ENCODE measurements at places on chromosomes 3 and 15.

GRCh38 chr3:71252466-71252865 is 331.1 kb downstream of the FOXP1 start:
- no peak for DNase-seq

- no peak for DNase-seq
These were observed 323.7 kb upstream of the CTNNB1 start for GRCh38 chr3:40875581-40875980.

DNA sequence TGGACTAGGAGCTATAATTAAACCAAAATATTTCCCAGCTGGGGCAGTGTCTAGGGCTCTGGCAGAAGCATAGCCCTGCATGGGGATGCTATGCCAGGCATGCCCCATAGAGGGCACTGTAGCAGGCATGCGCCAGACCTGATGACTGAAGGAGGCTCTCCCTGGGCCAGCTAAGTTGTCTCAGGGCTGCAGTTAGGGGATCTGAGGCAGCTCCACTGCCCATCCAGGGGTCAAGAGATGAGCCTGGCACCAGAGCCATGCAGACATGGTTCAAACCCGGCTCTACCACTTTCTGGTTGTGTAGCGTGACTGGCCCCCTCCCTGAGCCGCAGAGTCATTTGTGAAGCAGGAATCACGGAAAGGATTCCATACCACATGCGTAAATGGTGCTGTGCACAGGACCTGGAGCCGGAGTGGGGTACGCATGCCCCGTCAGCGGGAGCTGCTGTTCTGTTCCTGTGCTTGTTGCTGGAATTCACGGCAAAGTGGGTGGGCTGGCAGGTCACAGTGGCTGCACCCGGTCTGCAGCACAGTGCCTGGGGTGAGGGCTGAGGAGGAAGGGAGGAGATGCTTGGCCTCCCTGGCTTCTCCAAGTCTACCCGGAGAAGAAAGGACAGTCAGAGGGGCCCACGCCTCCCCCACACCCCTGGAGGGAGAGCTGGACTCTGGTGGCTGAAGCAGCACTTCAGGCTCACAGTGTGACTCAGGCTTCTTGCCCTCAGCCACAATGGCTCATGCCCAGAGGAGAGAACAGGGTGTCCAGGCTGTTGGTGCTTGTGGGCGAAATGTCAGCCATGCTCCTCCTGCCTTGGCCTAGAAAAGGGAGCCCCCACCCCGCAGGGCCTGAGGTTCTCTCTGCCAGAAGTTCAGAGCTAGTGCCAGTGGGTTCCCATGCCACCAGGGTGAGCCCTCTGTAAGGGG is 43.1 kb downstream of the DNASE1L3 start:
- DNase-seq = peak; percentile 83

DNA sequence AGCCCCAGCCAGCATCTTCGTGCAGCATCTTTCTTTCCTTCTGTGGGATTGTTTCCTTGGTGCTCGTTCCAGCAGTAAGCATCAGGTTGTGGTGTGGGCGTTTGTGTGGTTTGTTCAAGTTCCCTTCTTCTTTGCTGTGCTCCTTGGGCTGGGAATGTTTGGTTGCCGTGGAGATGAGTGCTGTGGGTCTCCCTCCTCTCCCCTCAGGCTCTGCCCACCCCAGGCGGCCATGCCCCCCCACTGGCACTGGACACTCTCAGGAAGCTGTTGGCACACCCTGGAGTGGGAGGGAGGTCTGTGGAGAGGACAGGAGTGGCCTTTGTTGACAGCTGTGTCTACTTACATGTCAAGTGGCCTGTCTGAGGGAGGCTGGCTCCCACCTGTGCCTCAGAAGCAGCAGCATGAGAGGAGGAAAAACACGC is 46.5 kb upstream of the SACM1L start:
- DNase-seq = no peak

- no peak for DNase-seq
These were observed 6.6 kb upstream of the ADGRG7 start for GRCh38 chr3:100602506-100603444.

GRCh38 chr3:172125963-172126457 is 86.6 kb downstream of the FNDC3B start:
- DNase-seq = no peak

DNA sequence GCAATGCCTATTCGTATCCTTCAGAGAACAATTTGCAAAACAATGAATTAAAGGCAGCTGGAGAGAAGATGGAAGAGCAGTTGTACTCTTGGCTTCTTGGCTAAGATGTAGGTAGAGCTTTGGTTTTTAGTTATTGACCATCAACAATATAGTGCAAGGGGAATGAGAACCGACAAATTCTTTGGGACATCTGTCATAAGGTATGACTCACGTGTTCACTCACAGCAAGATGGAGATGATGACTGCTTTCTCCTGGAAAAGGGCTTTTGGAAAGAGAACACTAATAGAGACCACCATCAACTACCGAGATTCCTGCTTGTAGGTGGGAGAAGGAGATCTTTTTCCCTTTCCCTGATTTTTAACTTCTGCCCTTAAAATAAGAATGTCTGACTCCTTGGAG is 234.9 kb downstream of the NTRK3 start:
- no peak for DNase-seq

- peak; percentile 87 for DNase-seq
These were observed at the start of gene DLEC1 for GRCh38 chr3:38039101-38039898. Gene DLEC1 (plus strand): TSS chr3:38039208. CDS start chr3:38039226, 18 bp downstream.

GRCh38 chr15:90042766-90043529 is 41.8 kb downstream of the ZNF710 start:
- DNase-seq = no peak

DNA sequence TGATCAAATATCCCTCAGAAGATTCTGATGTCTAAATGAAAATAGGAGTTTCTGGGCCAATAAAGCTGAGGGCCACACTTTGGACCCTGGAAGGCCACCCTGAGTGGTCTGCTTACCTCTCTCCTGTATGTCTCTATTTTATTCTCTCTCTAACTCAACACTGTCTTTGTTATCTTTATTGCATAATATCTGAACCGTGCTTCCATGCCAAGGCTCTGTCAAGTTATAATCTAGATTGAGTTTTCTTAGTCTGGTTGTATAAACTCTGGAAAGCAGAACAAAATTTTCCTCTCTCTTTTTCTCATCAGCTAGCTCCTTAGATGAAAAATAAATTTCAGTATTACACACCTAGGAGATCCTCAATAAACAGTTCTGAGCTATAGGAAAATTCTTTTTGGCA is 36.2 kb upstream of the ACTL6A start:
- no peak for DNase-seq

DNA sequence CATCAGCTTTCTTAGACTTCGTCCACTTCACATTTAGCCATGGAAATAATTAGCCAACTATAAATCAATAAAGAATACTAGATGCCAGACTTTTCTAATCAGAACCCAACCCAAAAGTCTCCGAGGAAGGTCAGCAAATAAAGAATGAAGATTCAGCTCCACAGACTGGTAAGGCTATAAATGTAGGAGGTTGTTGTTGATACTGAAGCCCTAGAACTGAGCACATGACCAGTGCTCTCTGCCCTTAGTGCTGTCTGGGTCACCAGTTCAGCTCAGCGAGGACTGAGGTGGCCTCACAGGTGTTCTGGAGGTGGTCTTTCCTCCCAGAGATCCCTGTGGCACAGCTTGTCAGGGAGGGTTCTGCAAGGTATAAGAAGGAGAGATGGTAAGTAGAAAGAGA is 20.9 kb upstream of the SLC28A2 start:
- DNase-seq = no peak

DNA sequence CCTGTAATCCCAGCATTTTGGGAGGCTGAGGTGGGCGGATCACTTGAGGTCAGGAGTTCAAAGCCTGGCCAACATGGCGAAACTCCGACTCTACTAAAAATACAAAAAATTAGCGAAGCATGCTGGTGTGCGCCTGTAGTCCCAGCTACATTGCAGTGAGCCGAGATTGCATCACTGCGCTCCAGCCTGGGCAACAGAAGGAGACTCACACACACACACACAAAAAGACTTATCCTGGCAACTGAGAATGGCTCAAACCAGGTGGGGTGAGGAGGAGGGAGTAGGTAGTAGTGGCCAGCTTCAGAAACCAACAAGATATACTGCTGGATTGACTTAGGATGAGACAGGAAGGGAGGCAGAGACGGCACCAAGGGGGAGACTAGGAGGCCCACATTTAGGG is 53.4 kb upstream of the APEH start:
- DNase-seq = no peak

DNA sequence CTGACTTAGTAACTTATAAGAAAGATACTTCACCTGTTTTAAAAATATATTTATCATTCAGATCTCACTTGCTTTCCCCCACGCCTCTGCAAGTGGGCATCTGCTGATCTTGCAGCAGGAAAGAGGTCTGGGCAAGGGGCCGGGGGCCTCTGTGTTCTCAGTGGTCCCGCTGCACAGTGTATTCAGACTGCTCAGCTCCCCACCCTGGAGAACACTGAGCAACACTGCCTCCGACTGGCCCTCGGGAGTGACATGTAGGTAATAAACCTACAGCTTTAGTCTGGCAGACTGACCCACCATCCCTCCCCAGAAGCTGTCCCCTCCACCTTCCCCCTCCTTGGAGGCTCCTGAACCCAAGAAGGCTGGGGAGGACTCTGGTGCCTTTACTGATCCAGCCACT is 43.8 kb downstream of the GABRB3 start:
- no peak for DNase-seq

DNA sequence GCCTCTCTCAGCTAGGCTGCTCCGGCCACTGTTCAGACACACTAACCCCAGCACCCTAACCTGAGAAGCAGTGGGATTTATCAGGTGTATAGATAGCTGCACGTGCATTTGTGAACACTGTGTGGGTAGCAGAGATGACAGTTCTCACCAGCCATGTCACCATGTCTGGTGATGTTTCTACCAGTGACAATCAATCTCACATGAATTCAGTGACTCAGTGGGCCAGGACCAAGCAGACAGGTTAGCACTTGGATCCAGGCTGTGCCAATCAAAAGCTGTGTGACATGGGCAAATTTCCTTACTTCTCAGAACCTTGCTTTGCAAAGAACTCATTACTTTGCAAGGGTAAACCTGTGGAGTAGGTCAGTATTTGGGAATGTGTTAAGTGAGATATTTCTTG is 65.3 kb upstream of the GATM start:
- DNase-seq = no peak

- peak; percentile 15 for DNase-seq
These were observed 268.7 kb downstream of the XXYLT1 start for GRCh38 chr3:195001961-195002861.

GRCh38 chr15:58584789-58585461 is 153.1 kb downstream of the LIPC start:
- DNase-seq = no peak

DNA sequence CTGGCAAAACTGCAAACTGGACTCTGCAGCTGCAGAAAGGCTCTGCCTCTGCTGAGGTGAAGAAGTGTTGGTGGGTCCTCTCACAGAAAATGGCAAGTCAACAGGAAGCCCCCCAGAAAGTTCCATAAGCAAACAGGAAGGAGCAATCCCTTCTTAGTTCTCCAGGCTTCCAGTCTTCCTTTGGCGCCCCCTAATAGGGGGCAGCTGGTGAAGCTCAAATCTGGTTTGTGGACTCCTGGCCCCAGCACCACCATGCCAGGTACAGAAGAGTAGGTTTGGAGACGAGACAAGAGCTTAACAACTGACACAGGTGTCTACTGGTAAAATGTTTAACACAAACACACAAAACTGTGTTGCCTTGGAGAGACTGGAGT is 35.5 kb downstream of the LEO1 start:
- DNase-seq = no peak

- no peak for DNase-seq
These were observed 57.4 kb upstream of the ABHD17C start for GRCh38 chr15:80637747-80638146.

GRCh38 chr3:134562055-134562454 is 76.2 kb downstream of the CEP63 start:
- no peak for DNase-seq

DNA sequence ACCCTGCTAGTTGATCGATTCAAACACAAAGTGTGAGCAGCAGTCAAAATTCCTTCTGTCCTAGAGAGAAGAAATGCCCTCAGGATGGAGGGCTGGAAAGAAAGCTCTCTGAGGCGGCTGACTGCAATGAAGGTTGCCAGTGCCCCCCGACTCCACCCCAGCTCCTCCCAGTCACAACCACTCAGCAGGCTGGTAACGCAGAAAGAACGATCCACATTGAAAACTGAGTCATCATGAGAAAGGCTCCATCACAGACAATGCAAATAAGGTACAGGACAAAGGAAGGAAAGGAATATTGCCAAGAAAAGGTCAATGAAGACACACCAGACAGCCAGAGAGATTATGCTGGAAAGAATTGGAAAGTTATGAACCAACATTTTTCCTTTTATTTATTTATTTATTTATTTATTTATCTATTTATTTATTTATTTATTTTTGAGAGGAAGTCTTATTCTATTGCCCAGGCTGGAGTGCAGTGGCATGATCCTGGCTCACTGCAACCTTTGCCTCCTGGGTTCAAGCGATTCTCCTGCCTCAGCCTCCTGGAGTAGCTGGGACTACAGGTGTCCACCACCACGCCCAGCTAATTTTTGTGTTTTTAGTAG is 17.4 kb upstream of the VGLL4 start:
- DNase-seq = no peak

- peak; percentile 44 for DNase-seq
These were observed 55.0 kb downstream of the TMEM44 start for GRCh38 chr3:194577986-194578905.

Measured in activated CD4-positive, alpha-beta T cell treated with anti-CD3 and anti-CD28 coated beads for 48 hours (primary cell).